ENCODE measurements at places on chromosomes 5 and 9. TPM values are rescaled to one million over a fixed set of nuclear protein-coding genes. Genes with fewer than 3 reads are reported as not detected.

DNA sequence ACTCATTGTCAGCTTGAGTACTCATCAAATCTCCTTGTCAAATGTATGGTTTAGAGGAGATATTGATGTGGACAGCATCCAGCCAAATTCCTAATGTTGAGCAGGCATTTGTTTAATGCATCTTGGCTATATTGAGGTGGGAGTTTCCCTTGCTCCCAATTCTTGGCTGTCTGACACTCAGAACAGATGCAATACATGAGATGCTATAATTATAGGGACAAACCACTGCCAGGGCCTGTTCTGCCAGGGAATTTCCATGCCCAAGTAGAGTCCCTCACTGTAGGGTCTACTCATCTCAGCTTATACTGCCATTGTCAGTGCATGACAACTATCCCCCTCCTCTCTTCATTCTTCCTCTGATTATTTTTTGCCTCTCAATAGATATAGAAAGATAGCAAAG is 392.0 kb upstream of the KCNN2 start:
- DNase-seq: no peak

DNA sequence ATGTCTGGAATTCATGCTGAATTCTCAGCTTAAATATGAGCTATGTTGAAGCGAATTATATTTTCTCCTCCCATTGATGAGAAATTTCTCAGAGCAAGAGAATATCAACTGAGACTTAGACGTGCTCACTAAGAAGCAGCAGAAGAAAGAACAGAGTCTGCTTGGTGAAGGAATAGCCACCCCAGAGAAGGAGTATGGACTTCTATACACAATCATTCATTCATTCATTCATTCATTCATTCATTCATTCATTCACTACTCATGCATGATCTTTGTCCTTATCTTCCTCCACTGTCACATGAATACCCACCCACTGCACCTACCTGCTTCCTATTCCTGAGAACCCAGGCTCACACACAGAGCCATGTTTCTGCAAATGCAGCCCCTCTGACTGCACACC is 206.6 kb downstream of the DEPDC1B start:
- DNase-seq: no peak

DNA sequence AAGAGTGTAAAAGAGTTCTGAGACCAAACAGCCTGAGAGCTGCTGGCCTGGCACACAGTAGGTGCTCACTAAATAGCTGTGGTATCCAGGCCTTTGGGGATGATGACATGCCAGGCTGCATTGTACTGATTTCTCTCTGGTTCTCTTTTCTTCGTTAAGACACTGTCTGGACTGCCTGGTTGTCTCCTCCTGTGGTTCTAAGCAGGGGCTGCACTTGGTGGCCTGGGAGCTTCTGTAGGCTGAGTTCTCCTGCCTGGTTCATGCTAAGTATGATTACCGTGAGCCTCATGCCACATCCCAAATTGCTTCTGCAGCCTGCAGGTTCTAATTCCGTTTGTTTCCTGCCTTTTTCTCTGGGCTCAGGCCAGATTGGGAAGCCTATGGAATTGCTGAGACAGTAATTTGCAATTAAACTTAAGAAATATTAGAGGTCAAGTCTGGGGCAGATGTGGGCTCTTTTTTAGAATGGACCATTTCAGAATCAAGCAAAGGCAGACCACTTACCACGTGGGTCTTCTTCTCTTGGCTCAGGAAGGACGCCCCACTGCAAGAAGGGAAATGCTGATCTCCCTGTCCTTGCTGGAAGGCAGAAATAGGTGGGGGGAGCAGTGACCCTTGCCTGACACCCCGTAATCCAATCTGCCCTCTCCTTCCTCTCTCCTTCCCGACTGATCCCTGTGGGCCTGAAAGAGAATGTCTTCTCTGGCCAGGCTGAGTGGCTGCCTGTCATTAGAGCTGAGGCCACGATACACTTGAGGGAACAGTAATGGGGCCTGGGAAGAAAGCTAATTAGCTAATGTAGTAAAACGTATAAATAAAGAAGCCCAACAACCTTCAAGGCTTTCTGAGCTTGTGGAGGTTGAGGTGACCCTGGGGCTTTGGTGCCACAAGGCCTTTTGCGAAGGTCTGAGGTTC is 21.9 kb upstream of the BOD1 start:
- no peak for DNase-seq

DNA sequence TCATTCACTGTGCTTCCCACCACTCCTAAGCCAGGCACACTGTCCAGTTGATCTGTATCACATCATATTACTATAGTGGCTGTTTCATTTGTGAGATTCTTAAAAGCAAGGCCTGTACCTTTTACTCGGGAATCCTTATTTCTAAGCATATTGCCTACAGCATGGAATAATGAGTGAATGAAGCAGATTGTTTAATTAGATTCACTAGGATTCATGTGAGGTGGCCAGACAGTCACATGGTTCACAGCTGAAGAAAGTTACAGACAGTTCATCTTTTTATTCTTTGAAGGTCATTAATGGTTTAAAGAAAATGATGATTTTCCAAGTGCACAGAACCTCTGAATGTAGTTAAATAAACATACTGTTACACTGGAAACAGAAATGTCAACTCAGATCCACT is 24.3 kb upstream of the SEMA6A start:
- DNase-seq: no peak

DNA sequence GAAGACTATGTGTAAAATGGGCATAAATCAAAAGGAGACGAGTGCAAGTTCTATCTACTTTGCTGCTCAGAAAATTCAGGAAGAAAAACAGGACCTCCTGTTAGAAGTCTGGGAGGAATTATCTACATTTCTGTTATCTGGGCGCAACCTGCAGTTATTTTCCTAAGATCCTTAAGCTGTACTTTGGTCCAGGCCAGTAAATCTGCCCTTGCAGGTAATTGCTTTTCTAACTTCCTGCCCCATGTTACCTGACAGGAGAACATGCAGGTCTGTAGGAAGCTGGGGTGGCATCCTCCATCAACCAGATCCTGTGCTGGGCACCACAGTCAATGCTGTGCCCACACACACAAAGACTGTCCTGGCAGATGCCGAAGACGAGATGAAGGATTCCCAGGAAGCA is 5.7 kb downstream of the CCNJL start:
- DNase-seq: no peak

DNA sequence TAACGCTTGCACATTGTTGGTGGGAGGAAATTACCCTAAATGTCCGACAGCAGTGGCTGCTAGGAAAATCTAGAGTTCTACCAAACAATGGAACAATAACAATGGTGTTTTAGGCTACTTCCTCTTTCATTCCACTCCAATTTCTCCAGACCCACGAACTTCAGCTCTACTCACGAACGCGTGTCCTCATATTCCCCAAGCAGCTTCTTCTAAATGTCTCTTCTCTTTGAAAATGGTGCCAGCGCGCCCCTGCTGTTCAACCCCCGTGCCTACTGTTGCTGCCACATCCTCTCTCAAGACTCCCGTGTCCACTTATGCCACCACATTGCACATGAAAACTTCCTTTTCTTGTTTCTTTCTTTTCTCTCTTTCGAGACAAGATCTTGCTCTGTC is 25.6 kb downstream of the OR2V2 start:
- no peak for DNase-seq

DNA sequence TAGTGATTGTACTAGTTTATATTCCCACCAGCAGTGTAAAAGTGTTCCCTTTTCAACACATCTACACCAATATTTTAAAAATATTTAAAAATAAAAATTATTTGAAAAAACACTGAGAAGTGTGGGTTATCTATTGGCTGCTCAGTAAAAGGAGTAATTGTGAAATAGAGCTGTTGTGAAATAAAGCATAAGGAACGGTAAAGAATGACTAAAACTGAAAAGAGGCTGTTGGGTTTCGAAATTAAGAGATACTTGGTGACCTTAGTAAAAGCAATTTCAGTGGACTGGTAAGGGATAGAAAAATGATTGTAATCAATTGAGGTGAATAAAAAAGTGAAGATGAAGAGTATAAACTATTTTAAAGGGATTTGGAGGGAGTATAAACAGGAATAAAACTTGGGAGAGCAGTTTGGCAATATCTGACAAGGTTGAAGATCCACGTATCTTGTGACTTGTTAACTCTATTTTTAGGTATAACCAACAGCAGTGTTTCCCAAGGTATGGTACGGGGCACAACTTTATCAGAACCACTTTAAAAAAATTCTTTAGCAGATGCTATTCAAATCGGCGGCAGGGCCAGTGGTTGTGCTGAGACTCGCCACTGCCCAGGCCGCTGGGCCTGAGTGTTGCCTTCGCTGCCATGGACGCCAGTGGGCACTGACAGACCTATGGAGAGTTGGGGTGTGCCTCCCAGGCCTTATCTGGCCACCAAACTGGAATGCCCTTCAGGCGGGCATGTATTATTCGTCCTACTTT is 63.3 kb downstream of the TMEM38B start:
- no peak for DNase-seq

- no peak for DNase-seq
These were observed 20.5 kb upstream of the MEIKIN start for GRCh38 chr5:131965826-131966415.

GRCh38 chr9:131720330-131720729 is 19.5 kb downstream of the RAPGEF1 start:
- no peak for DNase-seq

DNA sequence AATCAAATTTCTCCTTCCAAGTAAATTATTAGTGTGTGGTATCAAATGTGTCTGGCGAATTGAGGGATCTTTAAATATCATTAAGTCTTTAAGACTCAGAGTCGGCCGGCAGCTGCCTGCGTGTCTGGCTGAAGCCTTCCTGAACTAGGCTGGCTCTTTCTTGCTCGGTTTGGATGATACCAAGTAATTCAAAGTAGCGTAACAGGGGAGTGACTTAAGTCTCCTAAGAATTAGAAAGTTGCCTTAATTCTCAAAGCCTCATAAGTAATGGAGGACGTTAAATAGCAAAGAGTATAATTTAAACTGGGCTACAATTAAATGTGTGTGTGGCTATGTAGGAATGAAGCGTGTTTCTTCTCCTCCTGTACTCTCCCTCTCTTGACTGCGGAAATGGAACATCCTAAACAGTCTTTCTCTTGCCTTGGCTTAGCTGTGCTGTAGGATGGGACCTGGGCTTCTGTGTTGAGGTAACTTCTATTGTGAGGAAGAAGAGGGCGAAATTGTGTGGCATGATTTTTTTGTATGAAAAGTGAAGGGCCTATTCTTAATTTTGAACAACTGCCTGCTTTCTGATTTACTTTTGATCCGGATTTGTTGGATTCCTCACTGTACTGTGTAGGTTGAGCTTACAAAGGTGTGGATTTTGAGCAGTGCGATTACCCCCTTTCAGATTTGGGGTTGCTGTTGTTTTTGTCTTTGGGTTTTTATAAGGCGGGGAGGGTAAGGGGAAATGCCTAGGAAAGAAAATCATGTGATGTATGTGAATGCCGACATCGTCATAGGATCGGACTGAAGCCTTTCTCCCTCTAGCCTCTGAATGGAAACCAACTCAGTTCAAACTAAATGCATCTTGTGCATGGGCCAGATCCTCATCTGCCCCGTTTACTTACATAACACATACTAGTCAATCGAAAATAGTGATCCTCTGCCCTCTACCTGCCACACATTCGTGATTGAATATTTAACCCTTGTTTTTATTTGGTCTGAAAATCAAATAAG is 29.9 kb downstream of the CPEB4 start:
- peak; percentile 14 for DNase-seq

GRCh38 chr9:106277966-106278365 is 583.6 kb downstream of the TMEM38B start:
- DNase-seq: no peak

DNA sequence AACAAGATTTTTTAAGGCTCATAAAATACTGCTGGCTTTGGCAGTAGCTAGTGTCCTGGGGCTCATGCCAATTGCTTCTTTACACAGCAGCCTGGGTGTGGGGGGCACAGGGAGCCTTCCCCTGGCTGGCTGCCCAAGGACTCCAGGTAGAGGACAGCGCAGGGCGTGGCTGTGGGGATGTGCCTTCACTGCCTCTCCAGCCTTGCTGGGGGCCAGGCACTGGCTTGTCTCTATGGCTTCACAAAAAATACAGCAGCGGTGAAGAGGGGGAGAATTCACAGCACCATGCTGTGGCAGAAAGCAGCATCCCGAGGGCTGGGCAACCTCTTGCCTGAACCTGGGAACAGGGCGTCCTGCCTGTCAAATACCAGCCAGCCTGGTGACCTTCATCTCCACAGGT is 57.4 kb downstream of the DAP start:
- no peak for DNase-seq

GRCh38 chr5:124912638-124913328 is 166.3 kb upstream of the ZNF608 start:
- DNase-seq: no peak

GRCh38 chr9:123081824-123082223 is 48.4 kb downstream of the GPR21 start:
- DNase-seq: no peak

DNA sequence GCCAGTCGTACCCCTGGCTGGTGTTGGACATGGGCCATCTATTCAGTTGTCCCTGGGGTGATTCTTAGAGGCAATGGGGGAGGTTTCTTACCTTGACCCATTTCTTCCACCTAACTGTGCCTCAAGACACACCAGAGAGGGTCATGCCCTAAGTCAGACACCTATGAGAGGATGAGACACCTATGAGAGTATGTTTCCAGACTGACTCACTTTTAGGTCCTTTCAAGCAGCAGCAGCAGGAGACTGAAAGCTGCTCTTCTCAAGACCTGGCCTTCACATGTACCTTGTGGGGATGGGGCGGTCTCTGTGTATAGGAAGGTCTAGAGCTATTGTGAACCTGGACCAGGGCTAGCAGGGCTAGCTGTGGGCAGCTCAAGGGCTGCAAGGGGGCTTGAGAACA is 130.1 kb downstream of the TENT4A start:
- DNase-seq: no peak

- DNase-seq: no peak
These were observed 58.0 kb downstream of the UBE2QL1 start for GRCh38 chr5:6506611-6507010.

- DNase-seq: no peak
These were observed 41.9 kb downstream of the LIX1 start for GRCh38 chr5:97100476-97100875.

DNA sequence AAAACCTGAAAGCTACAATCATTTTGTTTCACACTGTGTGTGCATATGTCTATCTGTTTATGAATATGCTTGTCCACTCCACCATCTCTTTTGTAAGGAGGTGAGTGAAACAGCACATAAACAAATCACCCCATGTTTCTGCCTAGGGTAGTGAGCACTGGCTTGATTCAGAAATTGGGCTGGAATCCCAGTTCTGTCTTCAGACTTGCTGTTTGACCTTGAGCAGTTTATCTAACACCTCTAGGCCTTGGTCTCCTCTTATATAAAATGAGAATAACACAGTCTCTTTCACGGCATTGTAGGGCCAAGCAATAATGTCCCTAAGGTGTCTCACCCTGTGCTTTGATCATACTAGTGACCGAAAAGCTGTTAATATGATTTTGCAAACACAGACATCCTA is 61.2 kb downstream of the ZNF366 start:
- no peak for DNase-seq

SLCO6A1 gene
- not detected for polyA plus RNA-seq

RANBP17 gene
- polyA plus RNA-seq: not detected

TMED7 gene
- polyA plus RNA-seq: 42.9 TPM

Data from naive thymus-derived CD4-positive, alpha-beta T cell (primary cell).